Pulmonary artery endothelial cell (primary cell): ENCODE measurements at places on chromosomes 2 and 18. TPM values are rescaled to one million over a fixed set of nuclear protein-coding genes. Genes with fewer than 3 reads are reported as not detected.

MAIP1 gene
- 27.1 and 30.3 TPM in 2 replicates for total RNA-seq

DNA sequence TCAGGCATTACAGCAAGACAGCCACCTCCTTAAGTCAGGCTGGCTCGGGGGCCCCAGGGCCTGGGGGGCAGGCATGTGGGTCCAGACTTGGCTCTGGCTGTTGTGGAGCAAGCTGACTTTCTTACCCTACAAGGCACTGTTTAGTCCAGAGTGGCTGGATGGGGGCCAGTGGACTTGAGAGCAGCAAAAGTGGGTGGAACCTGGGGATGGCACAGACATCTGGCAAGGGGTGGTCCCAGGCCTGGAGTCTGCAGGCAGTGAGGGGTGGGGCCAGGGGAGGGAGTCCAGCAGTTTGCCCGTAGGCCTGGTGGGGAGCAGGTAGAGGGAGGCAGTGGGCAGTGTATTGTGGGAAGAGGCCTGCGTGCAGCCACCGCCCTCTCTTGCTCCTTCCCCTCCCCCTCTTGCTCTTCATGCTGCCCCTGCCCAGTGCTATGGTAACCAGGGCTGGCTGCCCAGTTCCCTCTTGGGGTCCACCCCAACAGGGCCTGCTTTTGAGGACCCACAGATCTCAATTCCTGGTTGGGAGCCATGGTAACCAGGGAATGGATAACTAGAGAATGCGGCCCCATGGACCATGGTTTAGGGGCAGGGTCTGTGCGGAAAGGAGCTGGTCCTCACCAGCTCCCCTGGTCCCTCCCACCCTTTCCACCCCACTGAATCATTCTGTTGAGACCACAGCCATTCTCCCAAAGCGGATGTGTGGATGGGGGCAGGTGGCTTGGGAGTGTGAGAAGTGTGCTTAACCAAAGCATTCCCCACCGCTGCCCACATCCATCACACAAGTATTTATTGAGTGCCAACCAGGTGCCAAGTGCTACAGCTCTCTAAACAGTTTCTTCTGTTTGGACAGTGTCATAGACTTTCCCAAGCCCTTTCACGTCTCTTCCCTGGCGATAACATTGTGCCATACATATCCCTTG lies 19.3 kb downstream of the SPEG start:
- no peak for DNase-seq

DNA sequence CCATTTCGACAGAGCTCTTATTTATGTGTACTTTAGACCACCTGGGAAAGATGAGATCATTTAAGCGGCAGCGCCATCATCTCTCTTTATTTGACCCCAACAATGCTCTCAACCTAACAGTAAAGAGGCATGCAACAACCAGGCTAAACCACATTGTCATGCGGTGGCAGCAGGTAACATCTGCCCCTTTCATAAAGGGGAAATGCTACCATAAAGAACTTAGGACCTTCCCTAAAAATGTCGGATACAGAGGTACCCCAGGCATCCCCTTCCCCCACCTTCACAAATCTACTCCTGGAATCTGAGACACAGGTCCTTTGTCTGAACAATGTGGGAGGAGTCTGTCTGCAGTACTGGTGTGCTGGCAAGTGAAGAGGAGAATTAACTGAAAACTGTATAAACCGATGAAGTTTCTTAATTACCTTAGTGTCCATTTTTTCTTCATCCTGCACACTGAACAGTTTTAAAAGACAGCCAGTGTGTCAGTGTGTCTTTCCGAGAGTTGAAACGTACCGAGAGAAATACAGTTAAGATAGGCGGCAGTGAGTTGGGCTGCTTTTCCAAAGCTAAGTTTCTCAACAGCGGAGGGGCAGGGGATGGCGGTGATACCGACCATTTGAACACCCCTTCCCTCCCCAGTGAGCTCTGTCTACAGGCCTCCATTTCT lies 1.9 kb downstream of the MEX3C start:
- DNase-seq, result peak; percentile 24

- no peak for DNase-seq
Measured at GRCh38 chr2:215670396-215670795, 234.5 kb upstream of the FN1 start.

DNA sequence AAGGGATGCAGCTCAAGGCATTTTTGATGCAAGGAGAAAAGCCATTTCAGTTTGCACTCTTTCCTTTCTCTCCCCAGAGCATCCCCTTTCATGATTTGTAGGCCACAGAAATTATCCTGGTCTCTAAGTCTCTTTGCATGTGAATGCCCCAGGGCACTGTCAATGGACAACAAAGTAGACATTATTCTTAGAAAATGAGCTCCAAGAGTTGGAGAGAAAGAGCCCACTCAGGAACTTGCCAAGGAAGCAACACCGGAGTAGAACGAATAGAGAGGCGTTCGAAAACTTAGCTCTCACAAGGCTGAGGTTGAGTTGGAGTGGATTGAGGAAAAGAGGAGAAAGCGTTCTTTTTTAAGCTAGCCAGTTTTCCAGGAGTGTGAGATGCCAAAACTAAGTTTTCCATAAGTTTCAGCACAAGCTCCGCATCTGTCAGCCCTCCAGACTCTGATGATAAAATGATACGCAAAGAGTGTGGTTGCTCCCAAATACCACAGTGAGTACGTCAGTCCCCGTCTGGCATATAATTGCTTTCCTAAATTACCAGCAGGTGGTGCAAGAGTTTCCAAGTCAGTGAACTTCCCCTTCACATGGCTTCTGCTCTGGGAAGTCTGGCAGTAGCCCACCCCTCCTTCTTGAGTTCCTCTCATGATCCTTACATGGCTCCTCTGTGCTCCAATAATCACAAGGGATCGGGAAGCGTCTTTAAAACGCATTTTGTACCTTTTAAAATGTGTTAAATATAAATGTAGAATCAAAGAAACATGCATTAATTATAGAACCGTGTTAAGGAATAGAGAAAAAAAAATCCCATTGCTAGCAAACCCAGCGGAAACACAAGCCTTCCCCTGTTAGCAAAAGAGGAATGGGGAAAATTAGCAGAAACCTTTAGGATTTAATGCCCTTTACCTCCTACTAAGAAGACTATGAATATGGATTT lies 1060.6 kb upstream of the FANCL start:
- no peak for DNase-seq

SLC4A3 gene
- 0.07 and 0.13 TPM in 2 replicates for total RNA-seq

GKN2 gene
- not detected in 2 replicates for total RNA-seq
